ENCODE measurements at places on chromosomes 7 and 10.

- DNase-seq = no peak
These were observed 63.0 kb downstream of the MINDY3 start for GRCh38 chr10:15797346-15797745.

GRCh38 chr7:78062214-78062613 is 263.6 kb downstream of the PHTF2 start:
- no peak for DNase-seq

GRCh38 chr10:129768437-129769355 is 195.4 kb downstream of the EBF3 start:
- DNase-seq = no peak

- DNase-seq = no peak
These were observed 32.7 kb downstream of the DNMBP start for GRCh38 chr10:99976886-99977665.

- no peak for DNase-seq
These were observed 6.7 kb downstream of the SKAP2 start for GRCh38 chr7:26857506-26858240.

GRCh38 chr7:7967886-7968543 is 581 bp upstream of the GLCCI1 start:
- no peak for DNase-seq

DNA sequence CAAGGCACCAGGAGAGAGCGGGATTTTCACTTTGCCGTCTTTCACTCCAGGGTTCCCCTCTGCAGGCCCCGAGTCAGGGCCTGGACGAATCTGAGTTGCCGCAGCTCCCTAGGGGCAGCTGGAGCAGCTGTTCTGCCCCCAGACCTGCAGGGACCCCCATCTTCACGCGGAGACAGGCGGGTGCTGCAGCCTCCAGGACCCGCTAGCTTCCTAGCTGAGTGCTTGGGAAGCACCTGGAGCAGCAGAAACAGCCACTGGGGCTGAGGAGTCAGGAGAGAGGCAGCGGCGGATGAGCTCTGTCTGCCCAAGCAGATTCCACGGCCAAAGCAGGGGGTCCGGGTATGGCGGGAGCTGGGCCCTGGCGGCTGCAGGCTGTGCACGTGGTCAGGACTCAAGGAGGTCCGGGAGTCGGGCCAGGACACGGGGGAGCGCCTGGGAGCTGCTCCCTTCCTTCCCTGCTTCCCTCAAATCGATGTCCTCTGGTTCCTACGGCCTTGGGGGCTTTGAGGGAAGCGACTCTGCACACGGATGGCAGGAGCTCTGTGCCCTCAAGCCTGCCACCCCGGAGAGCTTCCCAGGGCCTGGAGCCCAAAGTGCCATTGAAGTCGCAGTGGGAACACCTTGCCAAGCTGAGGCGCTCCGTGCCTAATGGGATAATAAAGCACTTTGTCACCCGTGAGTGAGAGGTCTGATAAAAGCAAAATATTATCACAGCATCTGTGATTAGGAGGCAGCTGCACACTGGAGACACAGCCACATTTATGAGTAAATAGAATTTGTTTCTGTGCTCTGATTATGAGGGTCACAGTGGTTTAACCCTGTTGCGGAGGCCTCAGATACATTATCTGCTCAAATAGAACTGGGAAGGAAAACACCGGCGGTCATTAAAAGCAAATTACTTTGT is 17.2 kb downstream of the MNX1 start:
- no peak for DNase-seq

DNA sequence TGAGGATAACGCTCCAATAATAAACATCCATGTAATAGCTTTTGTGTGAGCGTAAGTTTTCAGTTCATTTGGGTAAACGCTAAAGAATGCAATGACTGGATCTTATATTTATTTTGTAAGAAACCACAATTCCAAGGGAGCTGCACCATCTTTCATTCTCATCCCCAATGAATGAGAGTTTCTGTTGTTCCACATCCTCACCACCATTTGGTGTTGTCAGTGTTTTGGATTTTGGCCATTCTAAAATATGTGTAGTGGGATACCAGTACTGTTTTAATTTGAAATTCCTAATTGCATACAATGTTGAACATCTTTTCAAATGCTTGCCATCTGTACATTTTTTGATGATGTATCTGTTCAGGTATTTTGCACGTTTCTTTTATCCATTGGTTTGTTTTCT is 50.9 kb upstream of the SEMA3D start:
- DNase-seq = no peak

DNA sequence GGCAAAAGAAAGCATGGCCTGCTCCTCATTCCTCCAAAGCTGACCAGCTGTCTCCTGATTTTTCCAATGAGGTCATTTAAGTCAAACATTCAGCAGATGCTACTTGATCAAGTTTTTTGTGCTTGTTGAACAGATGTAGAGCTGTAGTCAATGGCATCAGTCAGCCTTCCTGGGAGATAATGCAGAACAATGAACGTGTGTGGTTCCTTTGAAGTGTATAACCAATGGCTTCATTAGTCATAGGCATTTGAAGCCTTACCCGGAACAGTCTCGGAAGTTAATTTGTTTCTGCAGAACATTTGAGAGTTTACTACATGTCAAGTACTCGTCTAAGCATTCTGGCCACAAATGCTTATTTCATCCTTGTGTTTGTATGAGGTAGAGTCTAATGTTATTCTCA is 227.1 kb downstream of the ADRA2A start:
- DNase-seq = no peak

DNA sequence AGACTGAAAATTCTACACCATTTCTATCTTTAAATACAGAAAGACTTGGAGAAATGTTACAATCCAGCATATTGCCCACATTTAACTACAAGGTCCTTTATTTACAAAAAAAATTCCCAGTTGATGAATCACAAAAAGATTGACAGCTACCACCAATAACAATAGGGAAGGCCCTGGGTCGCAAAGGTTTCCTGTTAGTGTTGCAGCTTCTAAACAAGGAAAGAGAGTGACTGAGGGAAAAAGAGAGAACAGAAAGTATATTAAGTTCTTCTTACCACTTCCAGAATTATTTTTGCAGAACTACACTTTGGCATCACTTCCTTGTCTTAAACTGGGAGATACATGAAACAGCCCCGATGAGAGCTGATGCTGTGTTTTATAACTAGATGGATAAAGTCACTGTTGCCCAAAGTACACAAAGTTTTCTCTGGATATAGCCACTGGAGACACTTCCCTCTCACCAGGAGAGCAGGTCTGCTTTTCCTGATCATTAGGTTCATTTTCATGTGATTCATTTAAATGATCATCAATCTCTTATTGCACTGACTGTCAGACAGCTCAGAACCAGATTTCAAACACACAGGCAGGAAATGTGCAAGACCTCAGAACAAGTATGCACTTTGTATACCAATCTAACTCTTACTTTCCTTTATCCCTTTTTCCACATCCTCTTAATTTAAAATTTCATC is 57.0 kb downstream of the SHTN1 start:
- no peak for DNase-seq

GRCh38 chr7:83161186-83161585 is 1.5 kb downstream of the PCLO start:
- DNase-seq = no peak

GRCh38 chr7:114874170-114874569 is 47.7 kb upstream of the MDFIC start:
- no peak for DNase-seq

DNA sequence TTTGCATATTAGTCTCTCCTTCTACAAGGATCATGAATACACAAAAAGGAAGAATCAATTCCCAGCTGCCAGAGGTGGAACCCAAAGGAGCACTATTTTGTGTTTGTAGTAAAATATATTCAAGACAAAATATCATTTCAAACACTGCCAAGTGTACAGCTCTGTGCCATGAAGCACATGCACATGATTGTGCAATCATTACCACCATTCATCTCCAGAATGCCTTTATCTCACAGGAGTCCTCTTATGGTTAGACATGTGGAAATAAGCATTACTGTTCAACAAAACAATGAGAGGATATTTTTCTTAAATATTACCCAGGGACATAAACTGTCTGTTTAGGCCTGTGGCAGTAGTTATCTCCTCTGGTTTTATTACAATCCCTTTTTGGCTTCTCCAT is 151.4 kb upstream of the PPP1R3A start:
- no peak for DNase-seq

DNA sequence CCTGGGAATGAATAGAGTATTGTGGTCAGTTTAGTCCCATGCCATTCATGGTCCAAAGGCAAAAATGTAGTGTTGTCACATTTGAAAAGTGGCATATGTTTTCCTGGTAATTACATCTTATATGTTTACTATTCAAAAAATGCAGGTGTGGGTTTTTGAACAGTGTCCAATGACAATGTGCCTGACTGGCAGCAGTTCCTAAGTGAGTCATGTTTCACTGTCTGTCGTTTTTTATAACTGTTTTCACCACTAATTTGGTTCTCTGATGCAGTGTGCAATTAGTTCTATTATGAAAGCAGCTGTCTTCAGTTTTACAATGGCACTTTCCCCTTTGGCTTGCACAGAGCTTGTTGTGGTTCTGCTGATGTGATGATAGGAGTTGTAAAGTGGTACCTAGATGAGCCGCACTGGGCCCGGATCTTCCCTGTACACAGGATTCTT is 162.3 kb downstream of the SEM1 start:
- DNase-seq = no peak

DNA sequence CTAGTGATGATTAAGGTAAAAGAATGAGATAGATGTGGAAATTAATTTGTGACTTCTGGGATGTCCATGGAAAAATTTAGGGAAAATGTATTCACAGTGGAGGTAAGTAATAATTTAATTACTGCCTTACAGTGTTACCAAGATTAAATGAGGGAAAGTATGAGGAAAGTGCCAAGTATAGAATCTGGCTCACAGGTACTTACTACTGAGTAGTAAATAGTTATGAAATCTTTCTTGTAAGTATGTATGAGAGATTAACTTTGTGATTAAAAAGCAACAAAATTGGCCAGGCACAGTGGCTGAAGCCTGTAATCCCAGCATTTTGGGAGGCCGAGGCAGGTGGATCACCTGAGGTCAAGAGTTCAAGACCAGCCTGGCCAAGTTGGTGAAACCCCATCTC is 42.1 kb downstream of the RSBN1L start:
- DNase-seq = no peak

- no peak for DNase-seq
These were observed 209.2 kb downstream of the SNX10 start for GRCh38 chr7:26500749-26501352.

DNA sequence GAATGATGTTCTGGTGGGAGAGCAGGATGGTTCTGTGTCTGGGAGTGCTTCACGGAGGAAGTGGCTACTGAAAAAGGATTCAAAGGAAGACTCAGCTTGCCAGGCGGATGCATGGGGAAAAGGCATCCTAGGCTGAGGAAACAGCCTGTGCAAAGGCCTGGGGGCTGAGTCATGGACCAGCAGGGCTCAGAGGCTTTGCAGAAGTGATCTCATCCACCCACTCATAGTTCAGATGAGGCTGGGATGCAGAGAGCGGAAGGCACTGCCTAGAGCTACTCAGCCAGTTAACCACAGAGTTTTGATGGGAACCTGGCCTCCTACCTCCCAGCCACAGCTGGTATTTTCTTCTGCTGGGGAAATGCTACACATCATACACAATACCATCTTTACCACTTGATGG is 15.8 kb upstream of the ADAMTS14 start:
- DNase-seq = no peak

DNA sequence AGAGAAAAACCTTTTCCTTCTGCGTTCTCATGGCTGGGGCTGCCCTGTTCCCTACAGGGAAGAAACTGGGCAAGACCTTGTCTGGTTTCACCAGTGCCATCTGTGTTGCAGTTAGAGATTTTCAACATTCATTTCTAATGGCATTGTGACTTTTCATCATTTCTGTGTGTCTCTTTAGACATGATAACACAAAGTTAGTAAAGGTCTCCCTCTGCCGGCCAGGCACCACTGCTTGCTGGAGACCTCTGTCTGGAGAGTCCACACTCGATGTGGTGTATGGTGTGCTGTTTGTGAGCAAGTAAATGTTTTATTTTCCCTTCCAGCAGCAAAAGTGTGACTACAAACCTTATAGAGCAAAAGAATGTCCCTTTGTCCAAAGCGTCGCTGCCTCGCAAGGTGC is 213.5 kb downstream of the PAXIP1 start:
- DNase-seq = no peak

DNA sequence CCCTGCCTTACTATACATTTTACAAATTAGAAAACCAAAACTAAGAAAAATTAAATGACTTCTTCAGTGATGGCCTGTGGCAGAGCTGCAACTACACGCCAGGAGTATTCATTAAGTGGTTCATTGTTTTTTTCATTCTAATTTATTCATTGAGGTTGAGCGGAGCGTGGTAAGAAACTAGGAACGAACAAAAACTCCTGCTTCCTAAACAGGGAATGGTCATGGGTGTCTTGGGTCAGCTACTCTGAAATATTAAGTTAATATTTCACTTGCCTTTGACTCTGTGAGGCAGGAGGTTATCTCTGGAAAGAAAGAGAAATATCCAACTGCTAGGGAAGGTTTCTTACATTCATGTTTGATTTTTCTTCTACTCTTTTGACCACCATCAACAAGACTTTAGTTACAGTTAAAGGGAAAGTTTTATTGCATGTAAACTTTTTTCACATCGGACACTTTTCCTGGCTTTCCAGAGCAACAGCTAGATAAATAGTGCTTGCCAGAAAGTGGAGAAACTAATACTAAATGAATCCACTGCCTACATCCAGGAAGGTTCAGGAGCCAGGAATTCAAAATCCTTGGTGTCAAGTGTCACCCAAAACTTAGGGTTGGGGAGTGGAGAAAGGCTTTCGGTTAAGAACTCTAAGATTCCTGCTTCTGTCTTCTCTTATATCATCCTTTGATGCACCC is 896 bp upstream of the GNG11 start:
- no peak for DNase-seq

DNA sequence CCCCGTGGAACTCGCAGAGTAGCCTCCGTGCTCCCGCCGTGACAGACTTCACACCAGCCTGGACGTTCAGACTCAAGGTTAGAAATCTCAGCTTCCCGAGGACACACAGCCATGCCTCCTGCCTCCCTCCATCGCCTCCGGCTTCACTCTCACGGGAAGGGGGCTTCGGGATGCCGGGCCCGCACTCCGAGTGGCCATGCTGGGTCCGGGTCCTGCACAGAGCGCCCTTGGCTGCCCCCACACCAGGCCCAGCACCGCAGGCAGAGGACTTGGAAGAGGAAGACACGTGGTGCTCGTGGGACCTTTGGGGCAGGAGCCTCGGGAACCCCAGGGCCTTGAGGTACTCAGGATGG is 89.8 kb downstream of the PDGFA start:
- DNase-seq = no peak

- DNase-seq = no peak
These were observed 1.2 kb downstream of the ITIH2 start for GRCh38 chr10:7704071-7705016.

DNA sequence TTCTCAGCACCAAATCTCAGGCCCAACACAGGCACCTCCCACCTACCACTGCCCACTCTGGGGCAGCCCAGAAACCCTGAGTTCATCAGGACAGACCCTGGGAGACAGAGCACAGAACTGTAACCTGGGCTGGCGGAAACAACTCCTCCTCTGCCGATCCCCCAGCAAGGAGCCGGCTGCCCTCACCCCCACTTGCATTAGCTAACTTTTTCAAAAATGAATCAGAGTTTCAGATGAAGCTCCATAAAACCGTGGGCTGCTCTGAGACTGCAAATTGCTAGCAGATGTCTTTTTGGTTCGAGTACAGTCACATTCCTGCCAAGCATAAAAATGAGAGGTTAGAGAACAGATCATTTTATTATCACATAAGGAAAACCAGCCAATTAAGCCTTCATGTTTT is 93.4 kb upstream of the PARD3 start:
- no peak for DNase-seq

GRCh38 chr10:129959544-129960480 is 4.3 kb downstream of the EBF3 start:
- no peak for DNase-seq
